Pancreas (tissue), 10 donors: ENCODE measurements at places on chromosomes 16 and 17. TPM values are rescaled to one million over a fixed set of nuclear protein-coding genes. Genes with fewer than 3 reads are reported as not detected.
A peak's percentile ranks its signal among the peaks of the same experiment; 100 is the strongest.

- peak; percentile 94 for DNase-seq
Observed at GRCh38 chr16:30984669-30985400, at the start of gene HSD3B7. HSD3B7 (plus strand) TSS chr16:30985207; CDS start chr16:30985659, 452 bp downstream.

DNA sequence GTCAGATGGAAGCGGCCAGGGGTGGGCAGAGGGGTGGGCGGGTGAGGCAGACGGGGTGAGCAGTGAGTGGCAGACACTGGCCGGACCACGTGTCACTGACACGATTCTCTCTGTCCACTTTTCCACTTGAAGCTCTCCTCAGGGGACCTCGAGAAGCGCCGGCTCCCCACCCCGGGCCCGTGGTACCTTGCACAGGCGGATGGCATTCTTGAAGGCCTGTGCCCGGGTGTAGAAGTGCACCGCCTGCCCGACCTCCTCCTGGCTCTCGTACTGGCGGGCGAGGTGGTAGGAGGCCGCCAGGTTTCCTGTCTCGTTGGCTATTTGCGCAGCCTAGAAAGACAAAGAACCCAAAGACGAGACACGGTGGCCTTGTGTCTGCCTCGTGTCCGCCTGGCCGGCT, 9.1 kb upstream of the TMEM204 start:
- no peak for DNase-seq

DNA sequence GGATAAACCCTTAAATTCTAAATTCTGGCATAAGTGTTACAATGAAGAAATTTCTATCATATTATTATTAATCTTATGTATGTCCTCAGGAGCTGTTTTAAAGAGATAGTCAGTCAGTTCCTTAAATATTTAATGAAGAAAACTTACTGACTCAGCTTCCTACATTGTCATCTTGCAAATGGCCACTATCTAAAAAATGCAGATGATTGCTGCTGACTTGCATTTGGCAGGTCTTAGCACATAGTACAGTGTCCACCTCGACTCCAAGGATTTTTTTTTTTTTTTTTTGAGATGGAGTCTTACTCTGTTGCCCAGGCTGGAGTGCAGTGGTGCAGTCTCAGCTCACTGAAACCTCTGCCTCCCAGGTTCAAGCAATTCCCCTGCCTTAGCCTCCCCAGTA, 55.1 kb upstream of the CORO6 start:
- no peak for DNase-seq

- DNase-seq: no peak
Observed at GRCh38 chr17:57535249-57535966, 209.7 kb downstream of the CCDC182 start.

GRCh38 chr16:56193951-56194726, 2.9 kb downstream of the GNAO1 start:
- peak; percentile 88 for DNase-seq

DNA sequence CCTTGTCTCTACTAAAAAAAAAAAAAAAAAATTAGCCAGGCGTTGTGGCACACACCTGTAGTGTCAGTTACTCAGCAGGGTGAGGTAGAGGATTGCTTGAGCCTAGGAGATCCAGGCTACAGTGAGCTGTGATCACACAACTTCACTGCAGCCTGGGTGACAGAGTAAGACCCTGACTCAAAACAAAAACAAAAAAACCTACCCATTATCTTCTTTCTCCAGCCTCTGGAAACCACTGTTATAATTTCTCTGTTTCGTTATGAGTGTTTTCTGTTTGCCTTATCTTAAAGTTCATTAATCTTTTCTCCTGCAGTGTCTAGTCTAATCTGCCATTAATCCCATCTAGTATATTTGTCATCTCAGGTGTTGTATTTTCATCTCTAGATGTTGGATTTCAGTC, 18.6 kb upstream of the CLTC start:
- DNase-seq: no peak

GRCh38 chr16:66462912-66463311, 35.8 kb downstream of the BEAN1 start:
- no peak for DNase-seq

DNA sequence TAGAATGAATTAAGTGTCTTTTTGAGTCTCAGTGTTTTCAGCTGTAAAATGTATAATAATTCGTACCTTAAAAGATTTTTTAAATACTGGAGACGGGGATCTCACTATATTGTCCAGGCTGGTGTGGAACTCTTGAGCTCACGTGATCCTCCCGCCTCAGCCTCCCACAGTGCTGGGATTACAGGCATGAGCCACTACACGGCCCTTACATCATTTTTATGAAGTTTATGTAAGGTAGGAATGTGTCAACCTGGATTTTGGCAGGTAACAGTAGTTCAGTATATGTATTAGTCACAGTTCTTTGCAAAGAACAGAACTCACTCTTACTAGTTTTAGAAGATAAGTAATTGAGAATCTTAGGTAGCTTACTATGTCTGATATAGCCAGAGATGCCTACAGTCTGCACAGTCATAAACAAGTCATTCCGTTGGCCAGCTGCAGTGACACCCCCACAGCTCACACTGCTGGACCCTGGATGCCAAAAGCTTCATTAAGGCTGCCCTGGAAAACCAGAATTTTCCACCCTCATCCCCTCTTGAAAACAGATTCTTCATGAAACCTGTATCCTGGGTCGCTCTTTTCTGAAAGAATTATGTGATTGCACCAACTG, 583 bp upstream of the COX6A2 start:
- DNase-seq: no peak

DNA sequence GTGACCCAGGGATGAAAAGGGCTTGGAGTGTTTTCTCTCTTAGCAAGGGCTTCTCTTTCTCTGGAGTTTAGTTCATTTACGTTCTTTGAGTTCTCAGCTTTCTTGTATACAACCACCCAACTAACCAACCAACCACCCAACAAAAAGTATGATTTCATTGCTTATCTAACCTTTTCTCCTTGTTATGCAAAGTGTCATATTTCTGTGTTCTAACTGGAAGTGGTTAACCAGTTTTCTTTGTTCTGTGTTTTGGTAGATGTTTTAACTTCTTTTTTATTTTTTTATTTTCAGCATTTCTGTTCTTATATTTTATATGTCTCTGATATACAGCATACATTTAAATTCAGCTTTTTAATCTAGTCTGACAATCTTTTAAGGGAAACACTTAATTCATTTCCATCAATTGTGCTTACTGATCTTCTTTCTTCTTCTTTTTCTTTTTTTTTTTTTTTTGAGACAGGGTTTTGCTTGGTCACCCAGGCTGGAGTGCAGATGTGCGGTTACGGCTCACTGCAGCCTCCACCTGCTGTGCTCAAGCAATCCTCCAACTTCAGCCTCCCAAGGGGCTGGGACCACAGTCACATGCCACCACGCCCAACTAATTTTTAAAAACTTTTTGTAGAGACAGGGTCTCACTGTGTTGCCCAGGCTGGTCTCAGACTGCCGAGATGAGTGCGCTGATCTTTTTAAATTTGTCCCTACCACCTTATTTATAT, 29.6 kb downstream of the NLK start:
- no peak for DNase-seq

DNA sequence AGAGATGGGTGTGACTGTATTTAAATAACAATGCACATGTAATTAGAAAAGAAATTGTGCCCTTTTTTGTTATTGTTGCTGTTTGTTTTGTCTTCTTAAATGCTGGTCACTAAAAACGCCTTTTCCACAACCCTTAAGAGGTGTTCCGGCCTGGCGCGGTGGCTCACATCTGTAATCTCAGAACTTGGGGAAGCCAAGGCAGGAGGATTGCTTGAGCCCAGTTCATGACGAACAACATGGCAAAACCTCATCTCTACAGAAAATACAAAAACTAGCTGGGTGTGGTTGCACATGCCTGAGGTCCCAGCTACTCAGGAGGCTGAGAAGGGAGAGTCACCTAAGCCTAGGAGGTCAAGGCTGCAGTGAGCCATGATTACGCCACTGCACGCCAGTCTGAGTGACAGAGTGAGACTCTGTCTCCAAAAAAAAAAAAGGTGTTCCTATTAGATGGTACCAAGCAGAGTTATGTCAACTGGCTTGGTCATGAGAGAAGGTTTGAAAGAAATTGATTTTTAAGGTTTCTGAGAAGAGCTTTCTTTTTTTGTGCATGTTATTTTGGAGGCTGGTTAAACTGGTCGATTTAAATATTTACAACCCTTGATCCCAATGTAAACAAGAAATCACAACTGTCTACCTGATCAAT, 23.5 kb upstream of the RFFL start:
- no peak for DNase-seq

DNA sequence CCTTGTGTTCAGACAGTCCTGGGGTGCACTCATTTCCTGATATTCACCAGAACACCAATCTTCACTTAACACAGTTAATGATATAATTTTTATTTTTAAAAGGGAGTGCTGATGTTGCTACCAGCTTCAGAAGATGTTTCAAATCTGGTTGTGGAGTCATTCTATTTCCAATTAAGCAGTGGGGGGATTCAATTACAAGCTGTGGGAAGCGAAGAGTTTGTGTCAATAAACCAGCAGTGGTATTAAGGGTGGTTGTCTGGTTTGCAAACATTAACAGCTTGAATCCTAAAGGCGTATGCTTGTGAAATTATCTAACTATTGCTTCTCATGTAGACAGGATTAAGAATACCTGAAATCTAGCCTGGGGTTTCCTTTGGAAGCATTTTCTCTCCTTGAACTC, 1637.5 kb upstream of the GOT2 start:
- no peak for DNase-seq

DNA sequence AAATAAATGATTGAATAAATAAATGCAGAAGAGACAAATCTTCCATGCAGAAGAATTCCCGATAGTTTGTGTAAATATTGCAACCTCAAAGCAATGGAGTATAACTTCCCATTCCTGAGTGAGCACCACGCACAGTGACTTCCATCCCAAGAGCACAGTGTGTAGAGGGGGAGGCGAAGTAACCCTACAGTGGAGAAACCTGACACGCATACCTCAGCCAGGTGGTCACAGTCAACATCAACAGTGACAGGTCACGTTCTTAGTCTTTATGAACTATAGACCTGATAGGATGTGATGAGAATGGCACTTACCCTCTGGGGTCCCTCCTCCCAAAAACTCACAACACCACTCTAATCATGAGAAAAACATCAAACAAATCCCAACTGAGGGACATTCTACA, 111.6 kb downstream of the DYNLRB2 start:
- DNase-seq: no peak

DNA sequence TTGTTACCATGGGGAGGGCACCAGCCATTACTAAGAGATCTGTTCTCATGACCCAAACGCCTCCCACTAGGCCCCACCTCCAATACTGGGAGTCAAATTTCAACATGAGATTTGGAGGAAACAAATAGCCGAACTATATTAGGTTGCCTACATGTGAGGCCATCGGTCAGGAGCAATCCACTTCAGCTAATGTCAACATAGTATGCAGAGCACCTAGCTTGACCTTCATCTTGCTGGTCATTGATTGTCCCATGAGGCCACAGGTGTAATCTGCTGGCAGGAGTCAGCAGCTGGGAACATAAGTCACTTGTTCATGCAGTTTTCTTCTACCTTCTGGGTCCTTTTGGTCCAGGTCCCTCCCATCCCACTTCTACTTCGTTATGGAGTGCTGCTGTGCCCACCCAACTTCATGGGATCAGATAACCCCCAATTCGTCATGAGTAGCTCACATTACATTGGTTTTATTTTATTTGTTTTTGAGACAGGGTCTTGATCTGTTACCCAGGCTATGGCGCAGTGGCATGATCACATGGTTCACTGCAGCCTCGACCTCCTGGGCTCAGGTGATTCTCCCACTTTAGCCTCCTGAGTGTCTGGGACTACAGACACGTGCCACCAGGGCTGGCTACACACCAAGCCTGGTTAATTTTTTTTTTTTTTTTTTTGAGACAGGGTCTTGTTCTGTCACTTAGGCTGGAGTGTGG, 5.9 kb upstream of the KPNA2 start:
- peak; percentile 40 for DNase-seq

DNA sequence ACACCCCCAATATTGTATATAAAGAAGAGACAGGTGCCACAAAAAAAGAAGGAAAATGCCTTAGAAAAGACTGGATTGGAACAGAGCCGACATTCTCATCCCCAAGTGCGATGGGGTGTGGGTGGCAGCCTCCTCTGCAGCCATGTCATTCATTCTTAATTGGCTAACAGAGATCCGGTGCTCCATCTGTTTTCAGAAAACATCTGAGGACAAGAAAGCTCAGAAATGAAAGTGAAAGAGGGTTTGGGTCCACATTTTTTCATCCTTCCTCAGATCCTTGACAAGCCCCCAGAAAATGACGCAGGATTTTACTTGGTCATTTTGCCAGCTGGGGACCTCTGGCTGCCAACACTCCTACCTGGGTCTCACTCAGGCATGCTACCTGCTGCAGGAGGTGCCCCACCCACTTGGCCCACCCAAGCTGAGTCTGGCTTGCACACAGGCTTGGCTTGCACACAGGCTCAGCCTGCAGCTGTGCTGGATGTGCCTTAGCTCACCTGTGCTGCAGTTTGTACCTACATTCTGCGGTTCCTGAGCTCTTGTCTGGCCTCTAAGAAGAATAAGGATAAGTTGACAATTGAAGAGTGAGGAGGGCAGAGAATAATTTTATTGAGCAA, 21.9 kb downstream of the KIF2B start:
- no peak for DNase-seq

GRCh38 chr17:18186627-18186982, 3.0 kb downstream of the ALKBH5 start:
- no peak for DNase-seq

- DNase-seq: no peak
Observed at GRCh38 chr17:68248199-68248825, 469 bp downstream of the AMZ2 start.

DNA sequence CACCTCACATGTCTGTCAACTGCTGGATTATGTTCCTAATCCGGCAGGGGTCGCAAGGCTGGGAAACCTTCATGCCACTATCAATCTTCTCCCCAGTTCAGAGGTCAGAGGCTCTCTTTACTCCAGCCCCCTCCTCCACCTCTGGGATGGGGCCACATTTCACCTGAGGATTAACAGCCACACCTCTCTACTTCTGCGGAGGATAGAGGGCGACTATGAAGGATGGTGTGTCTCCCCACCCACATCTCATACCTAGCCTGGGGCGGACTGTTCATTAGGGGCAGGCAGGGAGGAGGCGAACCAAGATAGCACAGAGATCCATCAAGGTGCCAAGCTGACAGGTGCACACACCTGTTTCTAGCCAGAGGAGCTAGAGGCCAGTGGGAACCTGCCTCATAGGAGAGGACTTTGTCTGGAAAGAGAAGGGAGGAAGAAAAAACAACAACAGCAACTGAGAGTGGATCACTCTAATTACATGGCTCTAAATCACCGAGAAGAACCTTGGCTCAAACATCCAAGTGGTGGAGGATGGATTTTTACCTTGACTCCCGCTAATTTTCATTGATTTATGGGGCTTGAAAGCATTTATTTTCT, 41.9 kb upstream of the SKAP1 start:
- DNase-seq: no peak

DNA sequence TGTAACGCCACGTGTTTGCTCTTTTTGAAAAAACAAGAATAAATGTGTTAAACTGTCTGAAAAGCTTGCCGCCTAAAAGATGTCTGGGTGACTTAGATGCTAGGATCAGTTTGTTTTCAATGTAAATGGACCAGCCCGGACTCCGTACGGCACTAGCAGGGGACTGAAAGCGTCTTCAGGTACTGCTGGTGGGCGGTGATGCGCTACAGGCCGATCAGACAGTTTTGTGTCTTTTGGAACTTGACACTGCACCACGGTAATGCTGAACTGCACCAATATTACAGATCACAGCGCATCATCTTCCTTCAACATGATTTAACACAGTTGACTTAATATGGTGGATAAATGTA, 727 bp upstream of the MBTPS1 start:
- DNase-seq: no peak

GRCh38 chr16:578870-579405, 9.2 kb downstream of the PIGQ start:
- DNase-seq: peak; percentile 73

- DNase-seq: no peak
Observed at GRCh38 chr17:6627019-6627418, 13.5 kb downstream of the KIAA0753 start.

Gene ATAD5
- total RNA-seq: 0.67 TPM

Gene DHX58
- total RNA-seq: 3.7 TPM

Gene KRT33A
- not detected for total RNA-seq

Gene KRTAP4-9
- not detected for total RNA-seq

Gene TPSAB1
- 1.4 TPM for total RNA-seq
